NCI-H187 treated with DMSO at 0.1 percent for 48 hours (cell line): ENCODE measurements at places on chromosomes 12 and 14.
A peak's percentile ranks its signal among the peaks of the same experiment; 100 is the strongest.

- DNase-seq = no peak
Measured at GRCh38 chr12:95557625-95558024, 6.3 kb upstream of the USP44 start.

GRCh38 chr12:32566663-32567295, 112.3 kb upstream of the DNM1L start:
- DNase-seq = no peak

- no peak for DNase-seq
Measured at GRCh38 chr14:66509874-66510273, 1.9 kb downstream of the GPHN start.

- no peak for DNase-seq
Measured at GRCh38 chr12:42094277-42094676, 50.4 kb downstream of the GXYLT1 start.

DNA sequence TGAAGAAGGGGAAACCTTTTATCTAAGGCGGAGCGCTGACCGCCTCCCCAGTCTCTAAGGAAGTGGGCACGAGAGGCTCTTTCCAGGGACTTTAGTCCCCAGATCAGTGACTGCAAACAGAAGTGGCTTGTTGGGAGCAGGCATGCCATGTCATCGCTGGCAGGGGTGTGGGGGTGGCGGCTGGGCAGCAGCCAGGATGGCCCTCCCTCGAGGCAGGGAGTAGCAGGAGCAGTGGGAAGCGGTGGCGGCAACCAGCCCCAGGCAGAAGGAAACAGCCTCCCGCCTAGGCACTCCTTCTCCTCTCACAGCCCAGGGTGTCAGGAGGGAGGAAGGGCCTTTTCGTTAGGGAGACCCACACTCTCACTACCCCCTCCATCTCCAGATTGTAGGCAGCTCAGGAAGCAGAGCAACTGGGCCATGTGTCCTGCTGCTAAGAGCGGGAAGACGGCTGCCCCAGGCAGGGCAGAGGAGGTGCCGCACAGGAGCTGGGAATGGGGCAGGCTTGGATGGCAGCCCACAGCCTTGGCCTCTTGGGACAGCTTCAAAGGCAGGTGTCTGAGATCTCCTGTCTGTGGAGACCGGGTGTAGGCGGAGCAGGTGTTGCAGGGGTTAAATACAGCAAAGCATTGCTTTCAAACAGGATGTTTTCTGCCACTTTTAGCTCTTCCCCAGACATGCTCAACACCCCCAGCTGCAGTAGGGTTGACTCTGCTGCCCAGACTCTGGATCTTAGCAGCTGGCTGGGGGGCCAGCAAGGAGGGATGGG, 21.8 kb downstream of the VDR start:
- no peak for DNase-seq

GRCh38 chr14:70683983-70684382, 42.3 kb downstream of the TTC9 start:
- DNase-seq = no peak

GRCh38 chr12:112638420-112638819, 153.1 kb upstream of the RPH3A start:
- no peak for DNase-seq

GRCh38 chr12:49621651-49622500, 1.5 kb upstream of the PRPF40B start:
- DNase-seq = no peak

DNA sequence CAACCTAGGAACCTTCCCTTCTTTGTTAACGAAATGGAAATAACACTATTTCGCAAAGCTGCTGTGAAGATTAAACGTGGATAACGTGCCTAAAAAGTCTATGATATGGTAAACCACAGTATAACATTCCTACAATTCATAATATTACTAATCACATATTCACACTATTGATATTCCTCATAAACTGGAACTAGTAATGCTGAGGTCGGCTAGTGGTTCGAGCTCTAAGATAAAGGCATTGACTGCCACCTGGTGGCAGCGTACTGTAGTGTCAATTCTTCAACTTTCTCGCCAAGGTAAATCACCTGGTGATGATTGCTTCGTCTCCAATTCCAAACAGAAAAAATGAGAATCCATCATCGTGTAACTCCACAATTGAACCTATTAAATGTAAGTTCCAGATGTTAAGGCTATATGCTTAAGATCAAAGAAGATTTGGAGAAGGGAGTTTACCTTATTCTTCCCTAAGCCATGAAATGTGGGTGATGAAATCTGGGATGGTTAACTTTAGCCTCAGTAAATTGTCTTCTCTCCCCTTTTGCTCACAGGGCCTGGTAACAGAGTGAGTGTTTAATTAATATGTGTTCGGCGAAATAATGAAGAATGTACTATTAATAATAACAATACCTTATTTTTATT, 197.5 kb upstream of the TMEM132C start:
- DNase-seq = peak; percentile 19

- DNase-seq = peak; percentile 86
Measured at GRCh38 chr12:67957383-67957782, 31.9 kb upstream of the IFNG-AS1 start.

- peak; percentile 15 for DNase-seq
Measured at GRCh38 chr14:65487783-65488494, 75.4 kb downstream of the FUT8 start.

GRCh38 chr12:52193991-52194390, 2.2 kb upstream of the KRT80 start:
- DNase-seq = no peak

DNA sequence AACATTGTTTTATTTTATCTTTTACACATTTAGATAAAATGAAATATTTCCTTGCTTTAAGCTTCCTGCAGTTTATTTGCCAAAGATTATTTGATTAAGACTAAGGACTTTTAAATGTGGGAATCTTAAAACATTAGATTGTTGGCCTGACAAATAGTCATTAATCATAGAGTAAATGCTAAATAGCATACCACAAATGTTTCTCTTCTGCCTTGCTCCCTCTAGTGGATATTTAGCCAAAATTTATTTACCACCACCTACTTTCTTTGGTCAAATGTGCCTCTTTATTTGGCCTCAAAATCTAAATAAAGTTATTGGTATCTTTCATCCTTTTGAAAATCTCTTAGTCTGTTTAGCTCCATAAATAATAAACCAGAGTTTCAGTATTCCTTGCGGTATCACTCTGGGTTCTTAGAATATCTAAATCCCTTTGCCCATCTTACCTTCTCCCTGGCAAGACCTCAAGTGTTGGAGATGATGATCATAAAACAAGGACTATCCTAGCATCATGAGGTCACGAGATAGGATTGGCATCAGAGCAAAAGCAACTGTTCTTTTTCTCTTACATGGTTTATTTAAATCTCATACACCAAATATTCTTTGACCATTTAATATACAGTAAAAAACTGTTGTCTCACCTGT, 150.6 kb upstream of the AEBP2 start:
- DNase-seq = no peak

DNA sequence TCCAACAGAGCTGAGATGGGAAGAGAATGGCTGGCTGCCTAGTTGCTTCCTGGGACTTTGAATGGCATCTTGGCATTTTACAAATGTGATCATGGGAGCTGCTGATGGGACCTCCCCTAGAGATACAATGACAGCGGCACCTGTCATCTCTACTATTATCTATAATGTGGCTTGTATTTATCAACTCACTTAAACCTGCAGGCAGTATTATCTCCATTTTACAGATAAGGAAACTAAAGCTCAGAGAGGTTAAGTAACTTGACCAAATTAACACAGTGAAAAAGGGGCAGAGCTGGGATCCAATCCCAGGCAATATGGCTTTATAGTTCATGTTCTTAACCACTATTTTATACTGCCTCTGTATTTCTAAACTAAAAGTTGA, 111.7 kb downstream of the CHST11 start:
- DNase-seq = no peak

GRCh38 chr12:19273482-19274330, 144.2 kb downstream of the PLEKHA5 start:
- DNase-seq = no peak

- no peak for DNase-seq
Measured at GRCh38 chr12:64028541-64028940, 184.0 kb downstream of the SRGAP1 start.
